Spleen (tissue), 13 donors: ENCODE measurements at places on chromosomes 4 and X. TPM values are rescaled to one million over a fixed set of nuclear protein-coding genes. Genes with fewer than 3 reads are reported as not detected.

Gene CC2D2A
- total RNA-seq: 12.5 TPM

- no peak for DNase-seq
Measured at GRCh38 chrX:74015379-74016019, 288.5 kb upstream of the ZCCHC13 start.

- DNase-seq: no peak
Measured at GRCh38 chrX:31547416-31547815, 475.6 kb upstream of the FTHL17 start.

- DNase-seq: no peak
Measured at GRCh38 chrX:102712981-102713625, 855 bp downstream of the GPRASP2 start.

DNA sequence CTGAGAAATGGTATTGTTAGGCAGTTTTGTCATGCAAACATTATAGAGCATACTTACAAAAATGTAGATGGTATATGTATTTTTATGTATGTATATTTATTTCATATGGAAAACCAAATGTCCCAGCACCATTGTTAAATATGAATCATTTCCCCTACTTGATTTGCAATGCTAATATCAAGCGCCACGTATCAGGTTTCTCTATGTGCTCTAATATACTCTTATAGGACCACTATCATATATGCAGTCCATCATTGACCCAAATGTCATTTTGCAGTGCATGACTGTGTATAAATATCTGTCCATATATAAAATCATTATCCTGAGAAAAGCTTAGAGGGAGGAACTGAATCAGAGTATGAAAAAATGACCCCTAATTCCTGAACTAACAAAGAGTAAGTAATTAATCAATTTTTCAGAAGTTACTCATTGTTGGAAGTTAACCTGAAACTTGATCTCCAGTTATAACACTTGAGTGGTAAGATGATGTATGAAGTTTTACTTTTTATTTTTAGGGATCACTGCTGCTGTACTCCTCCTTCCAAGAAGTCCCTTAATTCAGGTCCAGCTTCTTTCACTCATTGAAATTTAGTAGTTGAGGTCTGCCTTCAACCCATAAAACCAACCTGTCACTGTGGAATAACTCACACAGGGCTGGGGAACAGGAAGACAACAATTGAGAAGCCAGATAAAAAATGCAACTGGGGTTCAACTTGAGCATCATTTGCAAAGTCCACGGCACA lies 134.8 kb upstream of the LDB2 start:
- no peak for DNase-seq

Gene TMEM156
- total RNA-seq: 18.1 TPM

Gene CXXC4
- total RNA-seq: 1.6 TPM

- DNase-seq: no peak
Measured at GRCh38 chrX:2523911-2524310, 23.1 kb upstream of the DHRSX start.

Gene MTTP
- 0.97 TPM for total RNA-seq

- DNase-seq: no peak
Measured at GRCh38 chr4:78217557-78217956, 160.4 kb downstream of the FRAS1 start.

Gene HERC5
- 12.8 TPM for total RNA-seq

DNA sequence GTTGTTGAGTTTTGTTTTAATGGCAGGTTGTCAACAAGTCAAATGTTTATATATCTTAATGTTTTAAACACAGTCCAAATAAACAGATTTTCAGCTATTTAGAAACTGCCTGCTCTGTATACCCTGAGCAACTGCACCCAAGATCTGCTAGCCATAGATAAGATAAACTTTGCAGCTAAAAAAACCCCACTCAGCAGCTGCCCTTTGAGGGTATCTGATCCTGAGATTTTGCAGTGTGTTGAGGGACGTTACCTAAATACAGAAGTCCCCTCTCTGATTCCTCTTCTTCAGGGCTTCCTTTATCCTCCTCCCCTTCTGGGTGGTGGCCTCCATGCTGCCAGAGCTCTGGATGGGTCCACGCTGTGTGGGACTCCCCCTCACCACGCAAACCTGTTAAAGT lies 11.0 kb upstream of the FGG start:
- no peak for DNase-seq
